ENCODE measurements at places on chromosomes 4 and X.

- DNase-seq, result no peak
Measured at GRCh38 chrX:93649381-93649780, 24.0 kb downstream of the NAP1L3 start.

DNA sequence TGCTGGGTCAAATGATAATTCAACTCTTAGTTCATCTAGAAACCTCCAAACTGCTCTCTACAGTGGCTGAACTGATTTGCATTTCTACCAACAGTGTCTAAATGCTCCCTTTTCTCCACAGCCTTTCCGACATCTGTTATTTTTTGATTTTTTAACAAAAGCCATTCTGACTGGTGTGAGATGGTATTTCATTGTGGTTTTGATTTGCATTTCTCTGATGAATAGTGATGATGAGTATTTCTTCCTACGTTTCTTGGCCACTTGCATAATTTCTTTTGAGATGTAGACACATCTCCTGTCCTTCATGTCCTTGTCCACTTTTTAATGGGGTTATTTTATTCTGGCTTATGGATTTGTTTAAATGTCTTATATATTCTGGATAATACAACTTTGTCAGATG, 298.2 kb upstream of the ARSJ start:
- no peak for DNase-seq

- DNase-seq, result no peak
Measured at GRCh38 chrX:52355108-52355507, 13.7 kb upstream of the XAGE2 start.

GRCh38 chr4:151248519-151248918, 28.4 kb upstream of the PRSS48 start:
- no peak for DNase-seq

DNA sequence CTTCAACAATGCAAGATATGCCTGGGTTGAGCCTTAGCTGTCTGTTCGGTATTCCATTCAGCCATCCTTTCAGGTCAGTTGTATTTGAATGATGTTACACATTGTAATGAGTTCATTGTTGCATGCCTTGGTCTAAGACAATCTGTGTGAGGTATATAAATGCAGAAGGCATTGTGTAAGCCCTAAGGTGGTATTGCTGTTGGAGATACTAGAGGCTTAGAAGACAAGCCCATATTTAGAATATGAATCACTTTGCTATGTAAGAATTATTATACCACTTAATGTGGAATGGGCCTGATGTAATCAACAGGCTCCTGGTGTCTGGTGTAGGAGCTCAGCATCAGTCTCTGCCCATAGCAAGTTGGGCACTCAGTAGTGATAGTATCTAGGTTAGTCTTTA, 473.4 kb upstream of the GNPDA2 start:
- DNase-seq, result no peak

DNA sequence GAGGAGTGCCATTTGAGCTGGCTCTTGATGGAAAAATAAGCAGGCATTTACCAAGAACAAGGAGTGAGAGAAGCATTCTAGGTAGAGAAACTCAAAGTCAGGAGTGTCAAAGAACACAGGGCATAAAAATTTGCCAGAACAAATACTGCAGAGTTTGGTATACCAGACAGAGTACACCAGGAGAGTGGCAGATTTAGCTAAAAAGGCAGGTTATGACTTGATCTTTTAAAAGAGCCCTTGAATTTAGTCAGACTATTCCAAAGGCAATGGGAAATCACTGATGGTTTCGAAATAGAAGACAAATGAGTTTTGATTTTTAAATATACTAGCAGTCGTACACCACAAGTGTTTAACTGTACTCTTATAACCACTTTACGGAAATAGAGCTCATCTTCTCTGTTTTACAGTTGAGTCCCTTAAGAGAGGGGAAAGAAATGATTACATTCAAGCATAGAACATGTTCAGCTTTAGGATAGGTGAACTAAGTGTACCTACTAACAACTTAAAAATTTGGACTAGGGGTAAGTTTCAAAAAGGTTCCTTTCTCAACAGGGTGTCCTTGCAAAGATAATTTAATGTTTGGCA, 10.2 kb downstream of the UBE2D3 start:
- DNase-seq, result no peak

- DNase-seq, result no peak
Measured at GRCh38 chrX:36462142-36462541, 542.6 kb downstream of the CFAP47 start.

DNA sequence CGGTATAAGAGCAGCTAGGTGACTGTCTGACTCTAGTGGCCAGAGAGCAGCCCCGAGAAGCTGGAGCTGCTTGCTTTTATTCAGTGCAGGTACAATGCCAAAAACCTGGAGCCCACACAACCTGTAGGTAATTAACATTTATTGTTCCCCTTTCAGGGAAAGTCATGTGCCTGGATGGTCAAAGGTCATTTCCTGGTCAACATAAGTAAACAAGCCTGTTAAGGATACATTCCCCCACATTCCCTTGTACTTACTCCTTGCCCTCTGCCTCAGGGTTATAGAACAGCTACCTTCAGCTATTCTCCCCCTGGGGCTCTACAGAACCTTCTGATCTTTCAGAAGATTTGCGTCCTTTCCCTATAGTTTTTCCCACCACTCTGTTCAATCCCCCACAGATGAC, 253.4 kb downstream of the TMA16 start:
- no peak for DNase-seq

GRCh38 chrX:34598362-34598761, 58.7 kb downstream of the TMEM47 start:
- no peak for DNase-seq

- DNase-seq, result no peak
Measured at GRCh38 chr4:48308901-48309300, 32.4 kb upstream of the SLAIN2 start.

GRCh38 chr4:121130326-121130660, 33.8 kb downstream of the TNIP3 start:
- no peak for DNase-seq

DNA sequence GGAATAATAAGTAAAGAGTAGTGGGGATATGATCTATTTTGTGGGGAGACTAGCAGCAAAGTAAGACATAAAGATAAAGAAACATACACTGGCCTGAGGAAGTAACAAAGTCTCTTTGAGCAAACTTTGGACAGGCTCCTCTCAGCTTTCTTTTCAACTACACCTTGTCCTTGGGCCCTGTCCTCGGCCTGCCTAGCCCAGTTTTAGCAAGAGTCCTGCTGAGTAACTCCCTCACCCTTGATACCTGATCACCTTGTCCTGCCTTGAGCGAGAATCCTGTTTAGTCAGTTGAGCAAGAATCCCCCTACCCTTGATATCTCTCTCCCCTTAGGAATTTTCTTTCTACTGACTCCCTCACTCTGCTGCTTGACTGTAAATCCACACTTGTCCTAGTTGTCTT, 11.5 kb downstream of the HNRNPH2 start:
- no peak for DNase-seq

DNA sequence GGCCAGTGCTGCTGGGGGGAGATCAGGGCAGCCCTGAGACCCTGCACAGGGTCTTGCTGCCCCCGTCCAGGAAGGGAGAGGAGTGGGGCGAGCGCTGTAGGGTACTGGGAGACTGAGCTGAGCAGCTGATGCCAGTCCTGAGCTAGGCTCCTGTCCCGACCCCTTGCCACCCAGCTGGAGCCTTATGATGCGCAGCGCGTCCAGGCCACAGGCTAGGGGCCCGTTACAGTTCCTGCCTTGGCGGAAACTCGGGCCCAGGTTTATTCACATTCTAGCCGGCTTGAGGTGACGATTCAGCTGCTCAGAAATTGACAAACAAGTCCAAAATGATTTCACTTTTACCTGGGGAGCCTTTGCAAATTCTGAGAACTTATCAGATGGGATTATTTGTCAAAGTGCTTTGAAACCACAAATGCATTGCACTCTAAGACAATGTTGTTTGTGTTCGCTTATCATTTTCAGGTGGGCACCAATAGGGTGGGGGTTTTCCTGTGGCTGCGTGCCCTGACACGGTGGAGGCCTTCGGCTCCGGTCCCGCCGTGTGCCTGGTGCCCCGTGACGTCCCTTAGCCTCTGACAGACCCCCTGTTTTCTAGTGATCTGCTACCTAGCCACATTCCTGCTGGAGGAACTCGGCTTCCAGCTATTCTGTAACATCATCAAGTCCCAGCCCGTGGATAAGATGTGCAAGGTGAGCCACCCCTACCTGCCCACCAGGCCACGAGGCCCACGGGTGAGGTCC, 18.9 kb downstream of the CFAP99 start:
- DNase-seq, result no peak

DNA sequence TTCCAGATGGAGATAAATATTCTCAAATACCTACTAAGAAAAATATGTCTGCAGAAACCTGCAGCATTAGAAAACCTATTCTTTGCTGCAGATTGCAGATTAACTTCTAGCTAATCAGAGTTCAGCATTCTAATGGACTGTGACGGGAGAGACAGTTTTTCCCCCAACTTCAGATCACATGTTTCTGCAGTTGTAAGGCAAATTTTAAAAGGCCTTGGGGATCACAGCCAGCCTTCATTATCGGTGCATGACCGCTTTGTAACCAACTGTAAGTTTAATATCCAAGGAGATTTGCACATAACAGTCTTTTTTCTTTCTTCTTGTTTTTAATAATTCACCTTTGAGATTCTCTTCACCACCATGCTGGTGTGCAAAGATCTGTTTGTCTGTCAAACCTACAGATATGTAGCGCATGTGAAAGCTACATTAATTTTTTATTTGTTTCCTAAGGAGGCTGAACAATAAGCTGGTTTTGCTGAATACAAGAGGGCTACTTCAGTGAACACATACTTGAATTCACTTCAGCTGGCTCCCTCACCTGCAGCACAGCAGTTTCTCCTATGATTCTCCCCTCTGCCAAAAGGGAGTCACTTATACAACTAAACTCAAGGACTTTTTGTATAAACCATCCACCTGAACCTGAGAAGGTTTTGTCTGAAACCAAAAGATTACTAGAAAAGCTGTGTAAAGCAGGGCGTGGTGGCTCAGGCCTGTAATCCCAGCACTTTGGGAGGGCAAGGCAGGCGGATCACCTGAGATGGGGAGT, 488.5 kb downstream of the RPA4 start:
- no peak for DNase-seq

DNA sequence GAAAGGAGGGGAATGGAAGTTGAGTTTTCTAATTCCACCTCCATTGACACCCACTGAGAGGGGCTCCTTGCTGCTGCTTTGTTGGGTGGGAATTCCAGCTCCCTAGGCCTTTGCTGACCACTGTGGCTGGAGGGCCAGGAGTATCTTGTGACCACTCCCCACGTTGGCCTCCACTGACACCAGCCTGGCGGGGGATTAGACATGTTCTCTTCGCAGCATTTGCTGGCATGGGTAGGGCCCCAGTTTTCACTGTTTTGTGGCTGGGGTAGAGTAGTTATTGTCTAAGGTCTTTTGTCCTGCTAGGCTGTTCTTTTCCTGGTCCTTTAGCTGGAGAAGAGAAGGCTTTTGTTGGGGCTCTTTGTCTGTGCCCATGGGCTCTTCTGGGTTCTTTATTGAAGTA, 116.7 kb downstream of the CDKL5 start:
- no peak for DNase-seq

GRCh38 chr4:119210775-119211174, 1.7 kb upstream of the USP53 start:
- no peak for DNase-seq

DNA sequence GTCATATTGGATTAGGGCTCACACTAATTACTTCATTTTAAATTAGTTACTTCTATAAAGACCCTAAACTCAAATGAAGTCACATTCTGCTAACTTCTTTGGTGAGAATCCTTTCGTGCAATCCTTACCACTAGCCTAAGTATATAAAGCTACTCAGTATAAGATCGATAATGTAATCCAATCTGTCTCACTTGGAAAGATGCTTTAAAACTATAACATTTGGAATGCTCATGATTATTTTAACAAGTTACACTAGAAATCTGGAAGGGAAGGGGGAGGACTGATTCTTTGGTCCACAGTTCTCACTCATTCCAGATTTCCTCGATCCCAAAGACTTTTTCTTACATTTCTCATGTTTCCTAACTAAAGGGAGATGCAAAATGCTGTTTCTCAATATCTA, 336.4 kb upstream of the SLIT2 start:
- DNase-seq, result no peak

GRCh38 chr4:122831515-122832196, 5.0 kb downstream of the FGF2 start:
- DNase-seq, result no peak

DNA sequence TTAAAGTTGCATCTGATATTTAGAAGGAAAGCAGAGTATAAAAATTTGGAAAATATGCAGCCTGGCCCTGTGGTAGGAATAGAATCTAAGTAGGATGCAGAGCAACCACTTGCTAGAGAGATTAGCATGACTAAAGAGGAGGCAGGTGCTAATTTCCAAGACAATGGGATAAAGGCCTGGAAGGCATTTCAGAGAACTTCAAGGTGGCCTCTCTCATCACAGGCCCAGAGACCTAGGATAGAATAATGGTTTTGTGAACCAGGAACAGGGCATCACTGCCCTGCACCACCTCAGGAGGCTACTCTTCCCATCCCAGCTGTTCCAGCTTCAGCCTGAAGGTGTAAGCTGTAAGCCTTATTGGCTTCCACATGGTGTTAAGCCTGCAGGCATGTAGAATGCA, 621.7 kb upstream of the HS3ST1 start:
- no peak for DNase-seq

DNA sequence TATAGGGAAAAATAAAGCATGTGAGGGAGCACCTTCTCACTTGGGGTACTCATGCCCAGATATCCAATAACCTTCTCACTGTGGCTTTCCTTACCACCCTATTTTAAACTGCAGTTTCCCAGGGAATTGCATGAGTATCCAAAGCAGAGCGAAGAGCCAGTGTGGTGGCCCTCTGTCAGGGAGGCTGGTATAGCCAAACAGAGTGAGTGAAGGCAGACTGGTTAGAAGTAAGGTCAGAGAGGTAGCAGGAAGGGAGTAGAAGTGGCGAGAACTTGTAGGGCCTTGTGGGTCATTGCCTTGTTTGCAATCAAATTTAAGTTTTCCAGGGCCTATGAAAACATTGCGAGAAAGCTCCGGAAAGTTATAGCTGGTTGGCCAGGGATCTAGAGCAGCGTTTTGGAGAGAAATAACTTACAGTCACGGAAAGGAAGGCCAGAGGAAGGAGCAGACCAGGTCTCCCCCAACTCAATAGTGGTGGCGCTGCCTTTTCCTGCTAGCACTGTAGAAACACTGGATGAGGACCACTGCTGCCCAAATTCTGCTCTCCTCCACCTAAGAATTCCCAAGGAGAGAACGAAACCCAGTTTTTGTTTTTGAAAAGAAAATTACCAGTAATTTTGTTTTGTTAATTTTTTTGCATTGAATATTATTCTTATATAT, 77.2 kb downstream of the PDLIM5 start:
- no peak for DNase-seq

GRCh38 chr4:27181693-27182092, 321.1 kb downstream of the STIM2 start:
- no peak for DNase-seq

- DNase-seq, result no peak
Measured at GRCh38 chr4:150938873-150939499, 76.1 kb downstream of the LRBA start.

GRCh38 chr4:78310007-78310739, 241.4 kb upstream of the ANXA3 start:
- DNase-seq, result no peak

GRCh38 chrX:141989815-141990214, 86.1 kb downstream of the MAGEC1 start:
- no peak for DNase-seq

Measured in GM20000 (cell line).